ENCODE measurements at places on chromosomes 3 and 15.

DNA sequence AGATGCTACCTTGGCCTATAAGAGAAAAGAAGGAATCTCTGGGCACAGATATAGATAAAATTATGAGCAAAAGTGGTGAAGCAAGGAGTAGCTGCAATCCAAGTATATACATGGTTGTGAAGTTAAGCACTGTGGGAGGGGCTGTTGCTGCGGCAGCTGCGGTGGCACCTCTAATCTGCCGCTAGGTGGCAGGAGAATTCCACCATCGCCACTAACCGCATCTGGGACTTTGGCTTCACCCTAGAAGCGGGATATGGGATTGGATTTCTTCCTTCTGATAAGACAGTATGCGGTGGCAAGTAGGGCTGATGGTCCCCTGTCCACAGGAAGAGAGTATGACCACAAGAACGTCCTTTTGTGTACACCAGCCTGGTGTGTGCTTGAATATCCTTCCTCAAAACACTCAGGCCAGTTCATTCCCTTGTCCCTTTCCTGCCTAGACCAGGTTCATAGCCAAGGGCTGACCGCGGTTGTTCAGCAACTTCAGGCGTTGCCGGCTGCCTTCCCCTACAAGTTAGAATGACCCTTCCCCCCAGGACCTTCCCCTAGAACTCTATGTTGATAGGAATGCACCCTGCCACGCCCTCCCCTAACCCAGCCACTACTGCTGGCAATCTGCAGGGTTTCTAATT, 5.1 kb downstream of the MAGEL2 start:
- DNase-seq = peak; percentile 31

- no peak for DNase-seq
These were observed 62.0 kb upstream of the ZBTB38 start for GRCh38 chr3:141306276-141306675.

DNA sequence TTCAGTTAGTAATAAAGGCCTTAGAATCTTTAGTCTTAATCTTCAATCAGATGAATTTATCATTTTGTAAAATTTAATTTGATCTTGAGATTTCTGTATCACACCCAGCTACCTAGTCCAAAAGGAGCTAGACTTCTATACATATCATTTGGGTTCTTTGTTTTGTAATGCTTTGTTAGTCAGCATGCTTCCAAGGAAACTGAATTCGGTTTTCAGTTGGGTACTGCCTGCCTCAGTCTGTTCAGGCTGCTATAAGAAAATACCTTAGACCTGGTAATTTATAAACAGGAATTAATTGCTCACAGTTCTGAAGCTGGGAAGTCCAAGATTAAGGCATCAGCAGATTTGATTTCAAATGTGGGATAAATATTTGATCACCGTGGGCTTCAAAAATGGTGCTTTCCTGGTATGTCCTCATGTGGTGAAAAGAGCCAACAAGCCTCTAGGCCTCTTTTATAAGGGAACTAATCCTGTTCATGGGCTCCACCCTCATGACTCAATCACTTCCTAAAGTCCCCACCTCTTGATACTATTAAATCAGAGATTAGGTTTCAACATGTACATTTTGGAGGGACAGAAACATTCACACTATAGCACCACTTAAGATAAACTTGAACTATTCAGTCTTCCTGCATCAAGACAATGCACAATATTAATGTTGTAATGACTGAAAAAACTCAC, 800.7 kb downstream of the NAALADL2 start:
- DNase-seq = no peak

GRCh38 chr3:37346227-37347005, 172.0 kb upstream of the LRRFIP2 start:
- DNase-seq = no peak

DNA sequence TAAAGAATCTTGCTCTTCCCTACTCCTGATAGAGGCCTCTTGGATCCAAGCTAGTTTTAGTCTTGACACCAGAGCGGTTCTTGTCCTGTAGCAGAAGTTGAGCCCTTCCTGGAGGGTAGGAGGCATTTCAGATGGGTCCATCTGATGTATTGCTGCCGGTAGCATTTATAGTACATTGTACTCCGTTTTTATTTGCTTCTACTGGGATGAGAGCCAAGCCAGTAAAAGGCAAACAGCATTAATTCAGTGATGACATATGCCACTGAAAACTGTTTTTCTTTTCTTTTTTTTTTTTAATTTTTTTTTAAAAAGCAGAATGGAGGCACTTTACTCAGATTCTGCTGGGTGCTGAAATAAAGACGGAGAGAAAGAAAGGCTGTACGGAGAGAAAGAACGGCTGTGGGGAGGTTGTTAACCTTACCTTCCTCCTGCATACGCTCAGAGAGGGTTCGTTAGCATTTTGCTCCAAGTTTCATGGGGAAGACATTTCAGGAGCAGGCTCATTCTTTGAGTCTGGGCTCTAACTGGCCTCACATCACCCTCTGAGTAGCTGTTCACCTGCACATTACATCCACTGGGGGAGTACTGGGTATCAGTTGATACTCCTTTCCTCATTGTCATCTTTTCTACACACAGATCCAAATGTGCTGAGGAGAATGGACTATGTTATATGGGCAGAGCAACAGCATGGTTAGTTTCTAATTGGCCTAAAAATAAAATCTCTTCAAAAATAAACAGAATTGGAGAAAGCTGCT, 161.5 kb downstream of the FEZF2 start:
- no peak for DNase-seq

- DNase-seq = no peak
These were observed 2.2 kb upstream of the UCN2 start for GRCh38 chr3:48565591-48566400.

GRCh38 chr15:68314563-68314962, 37.0 kb downstream of the FEM1B start:
- no peak for DNase-seq

- DNase-seq = no peak
These were observed 665.4 kb upstream of the CBLB start for GRCh38 chr3:106534206-106534605.

- DNase-seq = no peak
These were observed 427.1 kb upstream of the RASGRP1 start for GRCh38 chr15:38991701-38992100.

- DNase-seq = no peak
These were observed 747 bp downstream of the PLD1 start for GRCh38 chr3:171809611-171809860.

DNA sequence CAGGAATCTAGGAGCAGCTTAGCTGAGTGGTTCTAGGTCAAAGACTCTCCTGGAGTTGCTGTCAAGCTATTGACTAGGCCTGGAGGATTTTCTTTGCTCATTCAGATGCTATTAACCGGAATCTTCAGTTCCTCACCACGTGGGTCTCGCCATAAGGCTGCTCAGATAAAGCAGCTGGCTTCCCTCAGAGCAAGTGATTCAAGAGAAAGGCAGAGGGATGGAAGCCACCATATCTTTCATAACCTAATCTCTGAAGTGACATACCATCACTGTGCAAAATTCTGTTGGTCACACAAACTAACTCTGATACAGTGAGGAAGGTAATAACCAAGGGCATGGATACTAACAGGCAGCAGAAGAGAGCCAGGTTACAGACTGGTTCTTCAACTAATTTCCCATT, 72.7 kb upstream of the FLNB start:
- no peak for DNase-seq

GRCh38 chr3:193190146-193190786, 50.8 kb upstream of the PLAAT1 start:
- DNase-seq = no peak

DNA sequence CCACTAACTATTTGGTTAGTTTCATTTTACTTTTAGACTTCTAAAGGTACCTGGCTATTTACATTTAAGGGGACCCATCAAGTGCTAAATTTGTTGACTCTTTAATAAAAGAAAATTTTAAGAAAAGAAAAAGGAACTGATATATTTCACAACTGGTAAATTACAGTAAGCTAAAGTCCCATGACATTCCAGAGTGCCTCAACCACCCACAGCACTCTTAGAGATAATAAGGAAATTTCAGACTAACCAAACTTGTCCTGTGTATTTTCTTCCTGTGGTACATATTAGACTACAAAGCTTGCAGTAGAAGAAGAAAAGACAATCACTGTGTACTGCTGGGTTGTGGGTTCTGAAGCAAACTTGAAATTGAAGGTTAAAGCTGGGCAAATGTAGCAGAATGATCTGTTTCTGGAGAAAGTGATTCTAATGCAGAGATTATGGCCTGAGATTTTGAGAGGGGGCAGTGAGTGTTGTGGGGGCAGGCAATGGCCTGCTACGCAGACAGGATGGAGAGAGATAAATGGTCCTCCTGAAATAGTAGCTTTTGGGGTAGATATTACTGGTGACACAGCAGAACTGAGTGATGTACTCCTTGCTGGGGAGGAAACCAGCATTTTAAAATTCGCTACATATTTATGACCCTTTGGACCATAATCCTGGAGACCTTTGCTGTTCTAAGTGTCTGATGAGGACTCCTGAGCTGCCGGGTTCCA, 24.5 kb upstream of the MFSD1 start:
- no peak for DNase-seq

GRCh38 chr3:160402221-160403027, 3.0 kb downstream of the SMC4 start:
- no peak for DNase-seq

GRCh38 chr15:67946701-67947100, 106.9 kb upstream of the RNU6-1 start:
- no peak for DNase-seq

- no peak for DNase-seq
These were observed 137.1 kb upstream of the TMC3 start for GRCh38 chr15:81511138-81511537.

- DNase-seq = no peak
These were observed 82.0 kb downstream of the LYSMD4 start for GRCh38 chr15:99651023-99651807.

- DNase-seq = no peak
These were observed 8.4 kb upstream of the GP5 start for GRCh38 chr3:194407423-194407822.

DNA sequence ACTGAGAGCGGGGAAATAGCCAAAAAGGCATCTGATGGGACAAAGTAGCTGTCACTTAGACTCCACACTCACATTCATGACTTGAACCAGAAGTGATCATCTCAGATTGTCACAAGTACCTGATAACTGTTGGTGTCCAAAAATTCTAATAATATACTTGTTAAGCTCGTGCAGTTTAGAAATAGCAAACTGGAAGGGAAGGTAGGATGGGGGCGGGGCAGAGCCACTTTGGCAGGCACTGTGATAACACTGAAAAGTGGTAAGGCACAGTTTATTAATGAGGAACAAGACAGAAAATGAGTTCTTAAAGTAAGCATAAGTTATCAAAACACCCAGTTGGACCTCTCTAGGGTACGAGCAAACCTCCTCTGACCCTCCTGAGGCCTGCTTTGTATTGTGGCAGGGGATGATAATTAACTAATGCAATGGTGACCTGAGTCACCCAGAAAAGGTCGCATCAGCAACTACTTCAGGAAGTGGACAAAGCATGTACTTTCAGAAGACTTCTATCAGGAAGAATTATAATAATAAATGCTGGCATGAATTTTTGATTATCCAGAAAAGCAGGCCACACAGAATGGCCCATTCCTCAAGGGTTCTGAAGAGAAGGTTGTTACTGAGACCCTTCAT, 54.4 kb downstream of the ADCY5 start:
- DNase-seq = no peak

DNA sequence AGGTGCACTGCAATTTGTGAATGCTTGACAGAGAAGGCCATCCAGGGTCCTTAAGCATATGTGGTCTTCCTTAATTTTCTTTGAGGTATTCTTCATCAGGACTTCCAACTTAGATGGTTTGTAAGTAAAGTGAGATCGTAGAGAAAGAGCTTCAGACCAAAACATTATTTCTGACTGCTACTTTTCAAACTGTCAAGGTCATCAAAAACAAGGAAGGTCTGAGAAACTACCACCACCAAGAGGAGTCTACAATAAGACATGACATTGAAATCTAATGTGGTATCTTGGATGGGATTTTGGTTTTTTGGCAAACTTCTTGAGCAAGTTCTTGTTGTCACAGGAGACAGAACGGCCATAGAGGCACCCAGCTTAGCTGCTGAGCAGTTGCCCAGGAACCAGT, 20.0 kb upstream of the RNF111 start:
- no peak for DNase-seq

DNA sequence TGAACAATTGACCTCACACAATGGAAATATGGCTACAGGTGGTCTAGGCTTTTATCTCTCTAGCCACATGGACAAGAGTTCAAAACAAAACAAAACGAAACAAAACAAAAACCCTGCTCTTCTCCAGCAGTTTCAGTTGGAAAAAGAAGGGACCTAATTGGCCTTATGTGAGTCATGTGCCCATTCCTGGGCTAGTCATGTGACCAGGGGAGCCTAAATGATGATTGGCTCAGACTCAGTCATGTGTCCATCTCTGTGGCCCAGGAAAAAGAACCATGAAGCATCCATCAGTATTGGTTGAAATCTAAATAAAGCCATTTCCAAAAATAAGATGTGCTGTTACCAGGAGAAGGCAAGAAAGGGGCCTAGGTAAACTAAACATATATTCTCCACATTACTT, 96.8 kb downstream of the ANXA2 start:
- DNase-seq = no peak

DNA sequence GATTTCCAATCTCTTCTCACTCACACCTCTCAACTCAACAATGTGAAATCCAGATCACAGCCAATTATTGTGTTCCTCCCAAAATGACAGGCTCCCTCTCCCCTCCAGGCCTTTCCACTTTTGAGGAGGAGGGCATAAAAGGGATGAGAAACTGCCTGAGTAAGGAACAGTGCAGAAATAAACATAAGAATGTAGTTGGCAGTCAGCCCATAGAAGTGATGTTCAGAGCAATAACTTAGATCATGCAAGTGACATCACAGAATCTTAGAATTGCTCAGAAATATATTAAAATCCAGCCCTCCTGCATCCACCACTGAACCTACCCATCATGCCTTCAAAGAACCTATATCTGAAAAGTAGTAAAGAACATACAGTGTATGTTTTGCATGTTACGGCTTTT, 299.4 kb upstream of the GADL1 start:
- no peak for DNase-seq

DNA sequence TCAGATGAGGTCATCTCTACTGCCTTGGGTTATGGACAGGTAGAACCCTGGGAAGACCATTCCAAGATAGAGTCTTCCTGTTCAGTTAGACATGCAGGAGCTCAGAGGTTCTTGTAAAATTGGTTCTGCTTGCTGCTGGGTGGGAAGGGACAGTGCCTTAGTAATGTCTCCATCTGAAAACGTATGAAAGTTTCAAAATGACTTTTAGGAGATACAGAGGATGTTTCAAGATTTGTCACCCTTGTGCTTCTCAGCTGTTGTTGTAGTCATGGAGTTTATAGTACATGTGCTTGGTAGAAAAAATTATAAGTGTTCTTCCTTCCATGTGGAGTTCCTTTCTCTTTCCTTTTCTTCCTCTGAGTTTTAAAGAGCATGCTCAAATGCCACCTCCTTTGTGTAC, 885.2 kb upstream of the CFAP20DC start:
- no peak for DNase-seq

DNA sequence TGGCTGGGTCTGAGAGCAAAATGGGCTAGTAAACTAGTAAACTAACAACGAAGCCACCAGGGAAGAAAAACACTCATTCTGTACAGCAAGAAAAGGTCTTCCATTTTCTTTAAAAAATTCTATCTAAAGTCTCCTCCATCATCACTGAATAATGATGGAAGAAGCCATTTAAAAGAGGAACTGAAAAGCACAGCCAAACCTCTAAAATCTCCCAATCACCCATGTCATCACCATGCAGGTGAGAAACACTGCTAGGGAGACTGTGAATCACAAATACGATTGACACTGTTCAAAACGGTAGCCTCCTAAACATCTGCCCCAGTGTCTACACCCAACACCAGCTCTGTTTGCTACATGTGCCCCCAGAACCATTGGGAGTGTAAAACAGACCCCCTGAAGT, 140.4 kb downstream of the RORA start:
- DNase-seq = no peak

GRCh38 chr15:70714565-70714964, 48.8 kb downstream of the UACA start:
- DNase-seq = no peak
